ENCODE measurements at places on chromosomes 6 and 20.

- no peak for DNase-seq
Measured at GRCh38 chr6:158775832-158776231, 43.3 kb downstream of the EZR start.

GRCh38 chr6:3328145-3328544, 69.4 kb downstream of the PSMG4 start:
- DNase-seq = no peak

DNA sequence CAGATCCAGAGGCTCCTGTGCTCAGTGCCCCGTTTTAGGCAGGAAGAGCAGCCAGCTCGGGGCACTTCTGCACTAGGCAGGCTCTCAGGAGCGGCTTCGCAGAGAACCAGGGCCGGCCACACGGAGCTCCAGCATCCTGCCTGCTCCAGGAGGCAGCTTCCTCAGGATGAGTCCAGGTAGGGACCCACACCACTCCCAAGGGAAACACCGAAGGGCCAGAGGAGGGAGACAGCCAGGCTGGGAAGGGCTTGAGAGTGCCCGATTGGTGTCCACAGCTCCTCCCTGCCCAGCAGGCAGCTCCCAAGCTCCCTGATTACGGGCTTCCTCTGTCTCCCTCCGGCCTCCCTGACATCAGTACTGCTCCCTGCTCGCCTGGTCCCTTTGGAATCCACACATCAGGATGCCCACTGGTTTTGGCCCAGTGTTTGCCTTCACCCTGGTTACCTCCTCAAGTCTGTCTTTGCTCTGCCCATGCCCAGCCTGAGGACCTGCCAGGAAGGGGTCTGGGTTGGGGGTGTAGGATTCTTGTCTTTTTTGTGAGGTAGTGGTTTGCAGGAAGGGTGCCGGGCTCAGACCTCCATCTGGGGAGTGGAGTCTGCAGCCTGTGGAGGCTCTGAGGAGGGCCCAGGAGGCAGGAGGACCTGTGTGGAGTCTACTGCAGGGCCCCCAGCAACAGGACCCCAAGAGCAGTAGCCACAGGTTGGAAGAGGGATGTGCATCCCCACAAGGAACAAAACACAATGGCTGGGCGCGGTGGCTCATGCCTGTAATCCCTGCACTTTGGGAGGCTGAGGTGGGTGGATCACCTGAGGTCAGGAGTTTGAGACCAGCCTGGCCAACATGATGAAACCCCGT, 11.2 kb upstream of the PYGB start:
- DNase-seq = no peak

GRCh38 chr20:63508072-63508768, 9.3 kb upstream of the EEF1A2 start:
- no peak for DNase-seq
